ENCODE measurements at places on chromosomes 16 and 17.

- no peak for DNase-seq
Observed at GRCh38 chr17:65511316-65511715, 50.1 kb downstream of the AXIN2 start.

DNA sequence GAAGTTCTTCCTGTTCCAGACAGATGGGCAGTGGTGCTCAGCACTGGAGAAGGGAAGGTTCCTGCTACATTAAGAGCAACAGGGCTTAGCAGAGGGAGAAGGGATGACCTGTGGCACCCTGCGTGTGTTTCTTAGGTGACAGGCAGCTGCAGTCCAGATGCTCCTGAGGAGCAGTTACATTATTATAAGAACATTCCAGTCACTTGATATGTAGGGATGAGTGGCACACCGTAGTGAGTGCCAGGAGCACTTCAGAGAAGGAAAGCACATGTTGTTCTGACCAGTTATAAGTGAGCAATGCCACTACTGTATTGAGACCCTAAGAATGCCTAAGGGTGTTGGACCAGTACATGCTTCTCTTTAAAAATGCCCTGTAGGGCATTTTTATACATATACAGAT lies 39.9 kb upstream of the MRC2 start:
- DNase-seq, result no peak

DNA sequence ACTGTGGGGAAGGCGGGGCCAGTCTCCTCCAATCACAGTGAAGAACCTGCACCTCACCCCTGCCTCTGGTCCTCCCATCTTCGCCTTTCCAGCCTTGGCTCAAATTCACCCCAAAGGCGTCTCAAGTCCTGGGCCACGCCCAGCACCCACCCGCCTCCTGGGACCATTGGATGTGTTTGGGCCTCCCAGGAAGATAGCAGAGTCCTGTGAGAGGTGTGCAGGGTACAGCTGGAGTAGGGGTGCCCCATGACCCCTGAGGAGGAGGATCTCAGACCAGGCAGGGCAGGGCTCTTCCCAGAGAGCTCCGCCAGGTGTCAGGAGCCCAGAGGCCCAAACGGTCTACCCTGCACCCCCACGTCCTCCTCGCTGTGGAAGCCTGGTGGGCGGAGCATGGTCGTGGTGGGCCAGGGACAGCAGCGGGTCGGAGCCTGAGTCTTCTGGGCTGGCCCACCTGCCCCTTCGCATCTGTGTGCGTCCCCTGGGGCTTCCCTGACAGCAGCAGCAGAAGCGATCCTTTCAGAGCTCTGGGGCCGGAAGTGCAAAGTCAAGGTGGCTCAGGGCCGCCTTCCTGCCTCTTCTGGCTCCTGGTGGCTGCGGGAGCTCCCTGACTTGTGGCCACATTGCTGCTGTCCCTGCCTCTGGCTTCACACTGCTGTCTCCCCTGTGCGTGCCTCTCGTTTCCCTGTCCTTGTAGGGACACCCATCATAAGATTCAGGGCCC lies 34.9 kb upstream of the ZNF469 start:
- no peak for DNase-seq

GRCh38 chr17:69503711-69504110 lies 89.2 kb downstream of the MAP2K6 start:
- no peak for DNase-seq

GRCh38 chr17:3890082-3890877 lies 2.6 kb downstream of the CAMKK1 start:
- no peak for DNase-seq

DNA sequence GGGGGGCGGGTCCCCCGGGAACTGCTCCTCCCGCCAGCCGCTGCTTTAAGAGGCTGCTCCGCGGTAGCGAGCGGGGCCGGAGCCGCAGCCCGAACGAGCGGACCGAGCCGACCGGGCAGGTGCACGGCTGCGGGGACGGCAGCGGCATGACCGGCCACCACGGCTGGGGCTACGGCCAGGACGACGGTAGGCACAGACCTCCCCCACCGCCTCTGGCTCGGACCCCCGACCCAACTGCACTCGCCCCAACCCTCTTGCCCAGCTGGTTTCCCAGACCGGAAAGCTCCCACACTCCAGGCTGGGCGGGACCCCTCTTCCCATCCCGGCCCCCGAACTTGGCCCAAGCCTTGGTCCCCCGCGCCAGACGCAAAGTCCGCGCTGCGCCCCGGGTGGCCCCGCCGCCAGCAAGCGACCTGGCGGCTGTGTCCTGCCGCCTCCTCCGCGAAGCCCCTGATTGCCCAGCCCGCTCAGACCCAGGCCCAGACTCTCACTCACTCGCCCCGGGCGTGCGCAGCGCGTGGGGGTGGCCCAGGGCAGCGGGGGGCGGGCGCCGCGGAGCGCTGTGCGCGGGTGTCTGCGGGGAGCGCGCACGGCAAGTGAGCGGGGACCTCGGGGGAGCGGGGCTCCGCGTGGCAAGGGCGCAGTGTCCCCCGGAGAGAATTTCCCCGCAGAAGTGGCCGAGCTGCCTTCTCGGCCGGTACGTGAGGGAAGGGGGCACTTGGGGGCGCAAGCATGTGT lies at the start of gene CA7:
CA7 (plus strand) TSS at position 73 of the 738 bp plus-strand sequence; CDS start at position 147, 74 bp downstream.
- no peak for DNase-seq

- DNase-seq, result no peak
Observed at GRCh38 chr17:43634591-43635125, 27.1 kb downstream of the MEOX1 start.

- no peak for DNase-seq
Observed at GRCh38 chr17:63035271-63035670, 69.2 kb downstream of the TANC2 start.

DNA sequence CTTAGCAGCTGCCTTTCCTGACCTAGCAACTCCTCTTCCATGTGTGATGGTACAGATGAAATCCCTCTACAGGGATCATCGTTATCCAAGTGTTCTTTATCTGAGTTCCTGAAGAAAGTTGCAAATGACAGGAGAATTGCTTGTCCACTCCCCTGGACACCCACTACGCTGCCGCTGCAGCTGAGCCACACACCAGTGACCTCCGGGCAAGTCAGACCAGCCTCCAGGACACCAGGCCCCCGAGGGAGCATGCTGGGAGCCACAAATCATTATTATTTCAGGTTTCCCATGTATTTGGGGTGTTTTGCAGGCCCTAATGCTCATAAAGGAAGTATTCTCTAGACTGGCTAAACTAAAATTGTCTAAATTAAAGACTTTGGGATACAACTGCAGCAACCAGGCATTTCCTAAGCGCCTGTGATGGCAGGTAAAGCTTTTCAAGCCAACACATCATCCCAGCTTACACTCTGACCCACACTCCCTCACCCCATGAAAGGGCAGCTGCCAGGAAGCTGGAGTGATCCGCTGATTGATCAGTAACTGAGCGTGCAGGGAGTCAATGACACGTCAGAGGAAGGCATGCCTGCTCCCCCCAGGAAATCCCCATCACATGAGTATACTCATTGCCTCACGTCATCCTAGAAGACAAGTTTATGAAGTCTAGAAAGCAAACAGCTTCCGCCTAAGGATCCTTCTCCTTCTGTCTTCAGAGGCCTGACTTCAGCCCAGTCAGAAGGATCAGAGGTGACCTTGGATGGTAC lies 14.4 kb downstream of the FA2H start:
- DNase-seq, result no peak

- DNase-seq, result no peak
Observed at GRCh38 chr16:79651363-79651762, 50.8 kb upstream of the MAF start.

- DNase-seq, result no peak
Observed at GRCh38 chr17:17018612-17019429, 23.4 kb upstream of the MPRIP start.

DNA sequence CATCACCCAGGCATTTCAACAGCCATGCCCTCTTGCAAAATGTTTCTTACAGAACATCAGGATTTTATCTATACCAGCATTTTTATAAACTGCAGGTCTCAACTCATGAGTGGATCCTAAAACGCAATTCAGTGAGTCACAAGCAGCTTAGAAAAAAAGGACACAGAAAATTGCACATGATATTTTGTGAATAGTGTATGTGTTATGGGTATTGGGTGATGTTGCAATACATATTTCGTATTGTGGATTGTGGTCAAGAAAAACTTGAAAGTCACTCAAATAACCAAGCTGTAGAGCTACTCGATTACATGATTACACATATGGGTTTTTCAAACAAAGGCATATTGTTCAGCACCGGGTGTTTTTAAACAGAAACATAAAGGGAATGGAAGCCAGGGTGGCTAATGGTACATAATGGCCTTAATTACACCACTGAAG lies 1.4 kb downstream of the WIPI1 start:
- no peak for DNase-seq

DNA sequence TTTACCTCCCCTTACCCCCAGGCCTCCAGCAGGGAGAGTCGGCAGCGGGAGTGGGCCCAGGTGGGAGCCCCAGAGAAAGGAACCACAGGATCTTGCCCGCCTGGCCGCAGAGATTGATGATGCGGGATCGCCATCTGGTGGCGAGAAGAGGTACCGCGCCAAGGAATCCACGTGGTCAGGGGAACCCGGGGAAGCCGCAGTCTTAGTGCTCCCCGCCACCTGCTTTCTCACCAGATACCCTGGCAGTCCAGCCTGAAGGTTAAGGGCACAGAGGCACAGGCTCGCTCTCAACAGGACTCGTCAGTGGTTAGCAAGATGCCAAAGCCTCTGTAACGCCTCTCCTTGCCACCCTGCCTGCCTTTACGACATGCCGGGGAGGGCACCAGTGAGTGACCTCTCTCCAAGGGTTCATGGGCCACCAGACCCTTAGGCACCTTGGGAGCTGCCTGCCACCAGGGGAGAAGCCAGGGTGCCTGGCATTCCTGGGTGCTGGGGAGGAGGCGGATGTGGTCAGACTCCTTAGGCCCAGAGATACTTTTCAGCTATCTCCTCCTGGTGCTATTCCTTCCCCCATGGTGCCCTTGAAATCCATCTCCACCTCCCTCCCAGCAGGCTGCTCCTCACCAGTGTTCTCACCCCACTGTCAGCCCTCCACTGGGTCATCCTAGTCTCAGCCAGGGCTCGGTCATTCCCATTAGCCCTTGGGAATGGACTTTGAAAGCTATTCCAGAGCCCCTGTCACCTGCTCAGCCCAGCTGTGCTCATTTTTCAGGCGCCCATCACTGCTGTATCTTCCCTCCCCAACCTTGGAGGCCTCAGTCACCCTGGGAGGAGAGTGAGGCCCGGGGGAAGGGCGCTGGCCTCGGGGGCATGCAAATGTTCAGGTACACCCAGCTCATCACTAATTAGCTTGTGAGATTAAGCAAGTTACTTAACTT lies 5.5 kb upstream of the RHBDF2 start:
- peak; percentile 86 for DNase-seq

DNA sequence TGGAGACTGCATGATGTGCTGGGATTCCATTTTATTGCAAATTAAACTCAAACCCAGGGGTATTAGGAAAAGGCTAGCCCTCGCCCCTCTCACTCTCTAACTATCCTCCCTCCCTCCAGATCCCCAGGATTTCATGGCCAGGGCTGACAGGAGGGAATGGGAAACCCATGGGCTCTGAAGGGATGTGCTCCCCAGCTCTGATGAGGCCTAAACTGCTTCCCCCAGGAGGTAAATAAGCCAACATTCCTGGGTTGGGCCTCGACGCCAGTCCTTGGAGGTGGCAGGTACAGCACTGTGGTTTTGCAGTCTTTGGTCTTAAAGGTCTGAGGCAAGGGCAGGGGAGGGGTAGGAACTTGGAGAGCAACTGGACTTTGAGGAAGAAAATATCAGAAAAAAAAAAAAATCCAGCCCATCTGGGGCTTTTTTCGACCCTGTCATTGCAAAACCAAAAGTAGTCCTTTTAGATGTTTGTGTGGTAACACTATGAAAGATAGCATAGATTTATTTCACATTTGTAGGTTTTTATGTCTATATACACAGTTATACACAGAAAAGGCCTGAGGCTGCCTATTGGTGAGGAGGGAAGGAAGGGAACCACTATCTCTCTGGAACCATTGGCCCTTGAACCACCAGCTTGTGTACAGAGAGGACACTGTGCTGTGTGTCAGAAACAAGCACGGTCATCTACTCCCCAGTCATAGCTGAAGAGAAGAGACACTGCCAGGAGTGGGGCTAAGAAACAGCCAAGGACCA lies 12.0 kb downstream of the C17orf113 start:
- no peak for DNase-seq

- no peak for DNase-seq
Observed at GRCh38 chr16:28106467-28107215, 43.1 kb upstream of the GSG1L start.

- DNase-seq, result no peak
Observed at GRCh38 chr17:65515959-65516948, 45.2 kb downstream of the AXIN2 start.

GRCh38 chr17:47853616-47854015 lies 2.7 kb upstream of the SP6 start:
- DNase-seq, result no peak

DNA sequence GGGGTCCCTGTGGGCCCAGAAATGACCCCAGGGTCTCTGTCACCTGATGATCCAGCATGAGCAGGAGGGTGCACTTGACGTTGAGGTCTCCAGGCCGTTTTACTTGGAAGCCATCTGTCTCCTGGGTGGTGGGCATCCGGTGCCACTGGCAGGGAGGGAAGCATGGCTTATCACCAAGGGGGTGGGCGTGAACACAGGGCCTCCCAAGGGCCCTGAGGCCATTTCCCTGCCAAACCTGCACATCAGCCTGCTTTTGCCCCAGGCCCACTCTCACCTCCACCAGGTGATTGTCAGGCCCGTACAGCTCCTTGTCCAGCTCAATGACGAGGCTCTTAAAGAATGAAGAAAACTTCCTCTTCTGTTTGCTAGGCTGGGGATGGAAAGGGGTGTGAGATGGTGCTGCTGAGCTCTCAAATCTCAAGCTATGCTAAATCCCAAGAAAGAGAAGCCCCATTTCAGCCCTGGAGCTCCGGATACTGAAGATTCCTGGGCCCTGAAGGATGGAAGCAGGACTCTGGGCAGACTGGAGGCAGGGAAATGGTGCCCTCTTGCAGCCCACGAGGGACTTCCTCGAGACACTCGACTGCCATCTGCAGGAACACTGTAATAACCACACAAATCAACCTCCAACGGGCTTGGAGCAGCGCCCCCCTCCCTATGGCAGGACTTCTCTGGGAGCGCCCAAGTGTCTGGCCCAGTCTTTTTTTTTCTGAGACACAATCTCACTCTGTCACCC lies 7.1 kb upstream of the FTSJ3 start:
- DNase-seq, result peak; percentile 38

Measured in activated T-cell treated with anti-CD3 and anti-CD28 coated beads for 24 hours (primary cell).